ENCODE measurements at places on chromosomes 2 and 18. TPM values are rescaled to one million over a fixed set of nuclear protein-coding genes. Genes with fewer than 3 reads are reported as not detected.

ORMDL1 gene
- 76.3 TPM for total RNA-seq

GRCh38 chr2:40480596-40480995 is 28.7 kb upstream of the SLC8A1 start:
- DNase-seq, result no peak

GRCh38 chr2:70029814-70030409 is 57.4 kb upstream of the PCBP1 start:
- peak; percentile 44 for DNase-seq

FOXI3 gene
- total RNA-seq, result not detected

GRCh38 chr18:52342456-52342855 is 2.5 kb downstream of the DCC start:
- no peak for DNase-seq

DNA sequence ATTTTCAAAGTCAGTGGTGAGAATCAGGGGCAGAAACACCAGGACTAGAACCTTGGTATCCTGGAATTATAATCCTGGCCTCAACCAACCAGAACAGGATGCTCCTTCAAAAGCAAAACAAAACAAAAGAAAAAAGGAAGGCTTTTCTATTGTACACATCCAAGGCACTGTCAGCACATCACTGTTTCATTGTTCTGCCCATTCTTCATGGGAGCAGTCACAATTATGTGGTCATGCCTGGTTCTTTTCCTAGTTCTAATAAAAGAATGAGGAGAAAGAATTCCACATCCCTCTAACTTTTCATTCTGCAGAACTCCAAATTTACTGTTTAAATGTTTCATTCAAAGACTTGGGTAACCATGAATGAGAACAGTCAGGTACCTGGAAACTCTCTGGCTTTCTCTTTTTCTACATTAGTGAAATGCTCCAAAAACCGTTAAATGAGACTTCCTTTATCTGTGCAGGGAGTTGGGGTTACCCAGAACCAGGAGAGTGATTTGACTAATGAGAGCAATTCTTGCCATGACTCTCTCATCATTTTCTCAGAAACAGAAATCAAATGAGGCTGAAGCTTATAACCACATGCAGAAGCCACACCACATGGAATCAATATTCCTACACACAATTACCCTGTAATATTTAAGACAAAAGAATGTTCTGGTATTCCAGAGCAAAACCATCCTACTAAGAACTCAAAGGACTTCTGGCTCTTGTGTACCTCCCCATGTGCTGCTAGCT is 110.9 kb upstream of the CCDC150 start:
- no peak for DNase-seq

- no peak for DNase-seq
Observed at GRCh38 chr2:61786876-61787275, 67.0 kb downstream of the FAM161A start.

ABCB11 gene
- total RNA-seq, result 0.02 TPM

DNA sequence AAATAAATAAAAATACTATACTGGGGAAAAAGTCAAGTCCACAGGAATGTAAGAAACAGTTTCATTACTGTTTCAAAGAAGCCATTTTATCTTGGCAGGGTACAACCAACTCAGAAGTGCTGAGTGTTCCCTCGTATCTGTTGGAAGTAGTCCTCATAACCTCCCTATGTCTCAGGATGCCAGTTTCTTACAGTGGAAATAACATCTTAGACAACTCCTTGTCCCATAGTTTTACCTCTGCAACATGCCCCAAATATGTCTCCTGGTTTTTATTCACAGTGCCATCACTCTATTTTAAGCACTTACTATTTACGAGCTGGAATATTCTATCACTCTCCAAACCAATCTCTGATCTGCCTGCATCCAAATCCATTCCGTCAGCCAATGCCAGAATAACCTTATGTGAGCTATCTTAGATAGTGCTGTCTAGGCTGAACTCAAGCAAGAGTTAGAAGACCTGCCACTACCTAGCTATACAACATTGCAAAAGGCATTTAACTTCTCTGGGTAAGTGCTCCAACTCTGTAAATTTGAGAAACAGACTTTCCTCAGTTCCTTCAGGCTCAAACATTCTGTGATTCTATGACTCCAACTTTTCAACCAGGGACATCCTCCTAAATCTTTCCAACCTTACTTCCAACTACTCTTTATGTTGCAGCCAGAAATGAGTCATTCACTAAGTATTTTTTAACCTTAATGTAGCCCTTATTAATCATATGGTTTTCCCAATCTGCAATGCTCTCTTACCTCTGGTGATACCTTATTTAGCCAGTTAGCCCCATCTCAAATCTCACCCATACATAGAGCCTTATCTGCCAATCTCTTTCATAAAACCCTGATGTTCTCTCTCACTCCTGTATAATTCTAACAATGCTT is 66.7 kb downstream of the RTN4 start:
- peak; percentile 37 for DNase-seq

DNA sequence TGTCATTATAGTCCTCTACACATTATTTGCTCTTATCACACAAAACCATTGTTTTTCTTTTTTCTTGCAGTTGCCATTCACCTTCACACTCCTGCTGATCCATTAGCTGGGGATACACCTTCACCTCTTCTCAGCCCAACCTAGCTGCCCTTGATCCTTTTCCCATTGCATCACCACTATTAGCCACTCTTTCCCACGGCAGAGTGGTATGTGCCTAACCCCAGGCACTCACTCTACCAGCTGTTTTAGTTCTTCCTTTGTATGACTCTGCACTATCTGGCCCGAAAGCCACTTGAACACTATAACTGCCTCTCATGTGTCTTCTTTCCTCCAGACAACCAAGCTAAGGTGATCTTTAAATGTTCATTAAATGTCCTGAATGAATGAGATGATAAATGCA is 145.4 kb upstream of the PIK3C3 start:
- no peak for DNase-seq

- peak; percentile 68 for DNase-seq
Observed at GRCh38 chr18:73975266-73975665, 172.4 kb downstream of the FBXO15 start.

DNA sequence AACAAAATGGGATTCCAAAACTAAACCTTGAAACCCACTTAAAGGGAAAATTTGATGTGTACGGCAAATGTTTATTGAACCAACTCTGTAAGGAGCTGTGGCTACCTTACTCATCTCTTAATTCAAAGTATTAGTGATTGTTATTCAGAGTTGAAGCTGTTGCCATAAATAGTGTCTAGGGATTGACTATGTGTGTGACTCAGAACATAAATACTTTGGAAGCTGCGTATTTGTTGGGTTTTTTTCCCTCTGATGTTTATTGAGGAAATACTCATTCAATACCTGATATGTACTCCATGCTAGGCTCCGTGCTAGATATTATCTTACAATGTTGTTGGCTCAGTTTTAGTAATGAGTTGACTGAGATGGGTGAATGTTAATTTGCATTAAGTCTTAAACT is 90.4 kb downstream of the PTRHD1 start:
- peak; percentile 93 for DNase-seq

EVX2 gene
- total RNA-seq, result not detected

RAB6C gene
- 0.02 TPM for total RNA-seq

DNA sequence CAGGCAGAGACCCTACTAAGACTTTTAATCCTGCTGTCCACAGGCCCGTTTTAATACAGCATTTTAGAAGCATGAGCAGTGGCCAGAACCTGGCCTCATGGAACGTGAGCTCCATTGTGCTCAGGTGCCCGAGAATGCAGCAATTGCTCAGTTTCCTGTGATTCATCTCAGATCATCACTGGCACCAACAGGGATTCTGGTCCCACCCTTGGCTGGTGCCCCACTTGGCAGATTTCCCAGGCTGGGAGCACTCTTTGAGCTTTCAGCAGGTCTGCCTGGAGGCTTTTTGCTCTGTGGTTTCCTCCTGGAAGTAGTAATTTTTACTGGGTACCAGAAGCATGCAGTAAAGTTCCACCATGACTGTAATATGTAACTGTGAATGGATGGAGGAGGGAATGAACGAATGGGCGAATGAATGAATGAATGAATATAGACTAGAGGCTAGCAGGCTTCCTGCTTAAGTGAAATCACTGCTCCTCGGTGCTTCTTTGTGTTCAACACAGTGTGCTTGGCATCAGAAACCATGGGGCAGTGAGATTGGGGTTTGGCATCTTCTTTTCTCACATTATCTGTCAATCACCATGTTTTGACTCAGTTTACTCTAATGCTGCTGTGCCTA is 312.9 kb downstream of the PRKCE start:
- DNase-seq, result peak; percentile 99

GRCh38 chr2:10007921-10008808 is 35.2 kb upstream of the KLF11 start:
- DNase-seq, result no peak

MYOM1 gene
- not detected for total RNA-seq

CRIM1 gene
- 98.2 TPM for total RNA-seq

DNA sequence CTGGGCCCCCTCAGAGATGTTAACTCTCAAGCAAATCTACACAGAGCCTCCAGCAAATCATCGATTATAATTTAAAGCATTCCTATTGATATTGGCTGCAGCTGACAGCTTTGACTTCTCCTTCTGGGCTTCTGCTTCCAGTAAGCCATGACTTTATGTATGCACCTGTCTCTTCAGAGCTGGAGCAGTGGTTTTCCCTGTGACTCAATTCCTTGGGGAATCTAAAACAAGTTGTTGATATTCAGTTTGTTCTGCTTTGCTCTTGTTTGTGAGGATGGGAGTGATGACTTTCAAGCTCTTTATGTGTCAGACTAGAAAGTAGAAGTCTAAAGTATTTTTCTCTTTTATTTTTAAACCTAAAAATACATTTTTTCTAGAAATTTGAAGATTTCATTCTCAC is 45.1 kb upstream of the TNP1 start:
- DNase-seq, result no peak

- no peak for DNase-seq
Observed at GRCh38 chr18:43081396-43081795, 34.1 kb downstream of the RIT2 start.

DNA sequence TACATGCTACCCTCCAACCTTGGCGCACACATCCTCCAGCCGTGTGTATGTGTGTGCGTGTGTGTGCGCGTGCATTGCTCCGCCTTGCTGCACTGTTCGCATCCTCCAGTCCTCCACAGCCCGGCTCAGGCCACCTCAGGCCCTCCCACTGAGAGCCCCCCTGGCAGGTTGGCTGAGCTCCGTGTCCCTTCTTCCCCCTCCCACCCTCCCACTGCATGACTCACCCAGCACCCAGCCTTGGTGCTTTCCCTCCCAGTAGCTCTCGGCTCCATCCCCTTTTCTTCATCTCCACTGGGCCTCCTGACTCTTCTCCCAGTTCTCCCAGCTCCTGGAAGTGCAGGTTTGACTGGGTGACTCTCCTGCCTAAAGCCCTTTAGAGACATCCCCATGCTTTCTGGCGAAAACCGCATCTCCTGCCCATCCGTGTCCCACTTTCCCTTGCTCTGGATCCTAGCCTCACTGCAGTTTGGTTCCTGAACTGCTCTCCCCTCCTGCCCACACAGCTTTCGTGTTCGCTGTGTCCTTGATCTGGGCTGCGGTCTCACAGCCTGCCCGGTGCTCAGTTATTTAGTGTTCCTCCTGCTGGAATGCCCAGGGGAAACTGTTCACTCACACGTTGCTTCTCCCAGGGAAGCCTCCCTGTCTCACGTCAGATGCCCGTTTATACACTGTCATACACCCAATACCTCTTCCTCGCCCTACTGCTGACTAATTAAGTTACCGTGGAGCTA is 4.9 kb downstream of the TMEM177 start:
- no peak for DNase-seq

DNA sequence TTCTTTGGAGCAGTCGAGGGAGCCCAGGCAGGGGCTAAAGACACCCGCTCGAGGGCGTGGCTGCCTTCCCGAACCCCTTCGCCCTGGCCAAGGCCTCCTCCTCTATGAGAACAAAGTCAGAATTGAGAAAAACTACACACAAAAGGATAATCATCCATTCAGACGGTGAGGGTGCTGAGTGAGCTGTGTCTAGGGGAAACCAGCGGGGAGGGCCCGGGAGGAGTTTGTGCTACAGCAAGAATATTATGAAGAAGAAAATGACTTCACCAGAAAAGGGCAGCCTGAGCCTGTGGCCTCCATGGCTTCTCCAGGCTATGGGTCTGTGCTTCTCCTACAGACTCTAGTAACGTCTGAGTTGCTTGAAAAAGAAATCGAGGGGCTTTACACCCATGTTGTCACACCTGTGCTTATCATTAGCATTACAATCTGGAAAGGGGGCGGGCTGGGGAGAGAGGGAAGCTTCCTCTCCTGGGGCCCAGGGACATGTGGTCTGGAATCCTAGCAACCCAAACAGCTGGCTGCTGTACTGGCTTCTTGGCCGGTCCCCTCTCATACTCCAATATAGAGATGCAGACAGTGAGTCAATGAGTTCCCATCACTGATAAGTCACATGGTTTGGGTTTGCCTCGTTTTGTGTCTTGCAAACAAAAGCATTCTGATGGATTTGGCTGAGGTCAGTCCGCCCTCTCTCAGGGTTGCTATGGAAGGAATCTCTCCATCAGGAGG is 52.0 kb upstream of the ARL4C start:
- DNase-seq, result no peak

BOLL gene
- not detected for total RNA-seq

- peak; percentile 51 for DNase-seq
Observed at GRCh38 chr18:49851624-49852023, 38.3 kb upstream of the ACAA2 start.

CROCC2 gene
- total RNA-seq, result not detected

DNA sequence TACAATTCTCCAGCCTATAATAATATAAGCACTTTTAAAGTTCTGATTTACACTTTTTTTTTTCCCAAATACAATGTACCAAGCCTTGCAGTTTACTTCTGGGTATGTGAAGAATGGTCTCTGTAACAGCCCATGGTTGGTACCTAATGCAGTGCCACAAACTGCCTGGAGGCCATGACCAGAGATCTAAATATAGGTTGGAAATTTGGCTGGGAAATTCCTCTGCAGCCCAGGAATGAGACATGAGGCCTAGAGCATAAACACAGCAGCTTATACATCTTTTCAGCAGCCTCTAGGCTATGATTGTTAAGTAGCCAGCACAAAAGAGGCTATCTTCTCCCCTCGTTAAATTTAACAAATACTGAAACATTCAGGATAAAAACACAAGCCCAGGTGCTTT is 432.0 kb upstream of the FAM98A start:
- peak; percentile 35 for DNase-seq

GRCh38 chr2:128369108-128369555 is 50.5 kb upstream of the HS6ST1 start:
- DNase-seq, result no peak

CHCHD5 gene
- 16.9 TPM for total RNA-seq

GRCh38 chr2:176461098-176461808 is 192.0 kb downstream of the MTX2 start:
- peak; percentile 56 for DNase-seq

DUSP11 gene
- total RNA-seq, result 41.4 TPM

HTR2B gene
- total RNA-seq, result not detected

DNA sequence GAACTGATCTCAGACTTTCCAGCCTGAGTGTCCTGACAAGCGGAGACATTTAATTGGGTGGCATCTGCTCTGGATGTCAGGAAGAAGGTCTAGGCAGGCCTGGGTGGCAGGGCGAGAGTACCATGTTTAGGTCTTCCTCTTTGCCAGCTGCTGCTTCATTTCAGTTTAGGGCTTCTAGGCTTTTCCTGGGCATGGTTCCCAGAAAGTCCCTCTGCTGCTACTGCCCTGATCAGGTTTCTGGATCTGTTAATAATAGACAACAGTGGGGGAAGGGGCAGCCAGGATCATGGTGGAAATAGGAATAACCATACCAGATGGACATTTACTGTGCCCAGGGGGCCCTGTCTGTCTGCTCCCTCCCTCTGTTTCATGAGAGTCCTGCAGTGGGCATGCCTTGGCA is 2.3 kb upstream of the PLCD4 start:
- peak; percentile 47 for DNase-seq

GRCh38 chr2:45114221-45114955 is 105.1 kb upstream of the SIX2 start:
- no peak for DNase-seq

All from M059J (cell line).